Posterior vena cava (tissue), 2 donors: ENCODE measurements at places on chromosomes 7 and 10. TPM values are rescaled to one million over a fixed set of nuclear protein-coding genes. Genes with fewer than 3 reads are reported as not detected.

- no peak for DNase-seq
Measured at GRCh38 chr10:62046522-62047227, 145.2 kb downstream of the ARID5B start.

- peak; percentile 90 for DNase-seq
Measured at GRCh38 chr10:47025540-47026300, 114.5 kb downstream of the PTPN20 start.

DNA sequence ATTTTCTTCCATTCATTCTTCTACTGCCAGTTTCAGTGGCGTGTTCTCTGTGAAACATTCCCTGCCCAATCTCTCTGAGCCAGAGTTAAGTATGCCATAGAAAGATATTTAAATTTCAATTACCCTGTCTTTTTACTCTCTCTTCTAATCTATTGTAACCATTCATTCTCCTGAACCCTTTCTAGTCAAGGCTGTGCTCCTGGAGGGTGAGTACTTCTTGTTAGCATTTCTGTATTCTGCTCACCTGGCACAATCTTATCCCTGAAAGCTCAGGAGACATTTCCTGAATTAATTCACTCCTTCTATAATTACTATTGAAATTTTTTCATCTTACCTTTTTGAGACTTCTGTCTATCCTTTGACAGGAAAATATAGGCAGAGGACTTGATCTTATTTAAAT, 271.7 kb downstream of the HGF start:
- no peak for DNase-seq

GRCh38 chr10:31034098-31034909, 2.6 kb upstream of the ZNF438 start:
- DNase-seq: no peak

DNA sequence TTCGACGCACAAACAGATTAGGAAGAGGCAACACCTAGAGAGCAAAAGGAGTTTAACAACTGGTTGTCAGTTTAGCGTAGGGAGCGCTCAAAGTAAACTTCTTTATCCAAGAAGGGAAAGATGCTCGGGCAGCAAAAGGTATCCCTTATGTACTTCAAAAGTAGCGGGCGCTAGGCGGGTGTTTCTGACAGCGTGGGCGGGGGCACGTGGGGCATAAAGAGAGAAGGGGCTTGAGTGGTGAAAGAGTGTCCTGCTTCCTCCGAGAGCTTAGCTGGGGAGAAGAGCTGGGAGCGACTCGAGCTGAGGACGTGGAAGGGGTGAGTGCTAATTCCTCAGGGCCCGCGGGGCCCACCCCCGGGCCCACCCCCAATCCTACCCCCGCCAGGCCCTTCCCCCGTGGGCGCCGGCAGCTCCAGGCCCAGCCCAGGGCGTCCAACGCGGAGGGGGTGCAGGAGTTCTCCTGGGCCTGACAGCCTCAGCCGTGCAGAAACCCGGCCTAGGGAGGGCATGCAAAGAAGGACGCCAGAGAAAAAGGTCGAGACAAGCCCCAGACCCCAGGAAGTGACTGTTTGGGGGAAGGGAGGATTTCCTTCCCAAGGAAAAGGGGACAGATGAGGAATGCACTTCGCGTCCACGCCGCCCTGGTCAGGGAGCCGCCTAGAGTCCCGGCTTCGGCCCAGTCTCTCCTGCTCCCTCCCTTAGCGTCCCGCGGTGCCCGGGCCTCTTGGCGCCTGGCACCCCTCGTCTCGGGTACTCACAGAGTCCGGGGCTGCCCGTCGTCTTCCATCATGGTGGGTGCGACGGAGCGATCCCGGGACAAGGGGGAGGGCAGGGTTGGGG, 868 bp downstream of the TIAL1 start:
- DNase-seq: peak; percentile 89

- no peak for DNase-seq
Measured at GRCh38 chr7:33757563-33758165, 147.7 kb upstream of the BMPER start.

- no peak for DNase-seq
Measured at GRCh38 chr7:134948736-134949135, 37.6 kb upstream of the AGBL3 start.

DNA sequence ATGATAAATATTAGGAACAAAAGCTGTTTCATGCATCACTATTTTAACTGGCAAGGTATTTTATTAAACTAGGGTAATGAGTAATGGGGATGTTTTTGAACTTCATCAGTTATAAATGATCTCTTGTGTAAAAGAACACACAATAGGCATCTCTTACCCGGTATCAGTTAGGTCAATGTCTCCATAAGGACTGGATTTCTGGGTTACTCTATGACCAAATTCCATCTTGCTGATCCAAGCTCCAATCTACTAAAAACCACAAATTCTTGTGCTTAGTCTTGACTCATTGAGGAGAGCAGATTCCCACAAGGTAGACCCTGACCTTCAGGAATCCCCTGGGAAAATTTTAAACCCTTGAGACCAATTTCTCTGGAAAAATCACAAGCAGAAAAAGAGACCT, 1167.7 kb downstream of the XPNPEP1 start:
- no peak for DNase-seq

DNA sequence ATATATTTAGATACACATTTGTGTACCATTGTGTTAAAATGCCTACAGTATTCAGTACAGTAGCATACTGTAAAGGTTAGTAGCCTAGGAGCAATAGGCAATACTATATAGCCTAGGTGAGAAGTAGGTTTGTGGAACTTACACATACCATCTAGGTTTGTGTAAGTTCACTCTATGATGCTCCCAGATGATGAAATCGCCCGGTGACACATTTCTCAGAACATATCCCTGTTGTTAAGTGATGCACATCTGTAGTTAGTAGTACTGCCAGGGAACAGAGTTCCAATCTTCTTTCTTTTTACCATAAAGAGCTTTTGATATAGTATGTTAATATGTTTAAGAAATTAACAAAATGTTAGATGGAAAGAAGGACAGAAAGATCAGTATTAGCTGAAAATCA, 138.2 kb downstream of the SNX13 start:
- no peak for DNase-seq

- no peak for DNase-seq
Measured at GRCh38 chr10:24703700-24704099, 20.0 kb downstream of the ARHGAP21 start.

DNA sequence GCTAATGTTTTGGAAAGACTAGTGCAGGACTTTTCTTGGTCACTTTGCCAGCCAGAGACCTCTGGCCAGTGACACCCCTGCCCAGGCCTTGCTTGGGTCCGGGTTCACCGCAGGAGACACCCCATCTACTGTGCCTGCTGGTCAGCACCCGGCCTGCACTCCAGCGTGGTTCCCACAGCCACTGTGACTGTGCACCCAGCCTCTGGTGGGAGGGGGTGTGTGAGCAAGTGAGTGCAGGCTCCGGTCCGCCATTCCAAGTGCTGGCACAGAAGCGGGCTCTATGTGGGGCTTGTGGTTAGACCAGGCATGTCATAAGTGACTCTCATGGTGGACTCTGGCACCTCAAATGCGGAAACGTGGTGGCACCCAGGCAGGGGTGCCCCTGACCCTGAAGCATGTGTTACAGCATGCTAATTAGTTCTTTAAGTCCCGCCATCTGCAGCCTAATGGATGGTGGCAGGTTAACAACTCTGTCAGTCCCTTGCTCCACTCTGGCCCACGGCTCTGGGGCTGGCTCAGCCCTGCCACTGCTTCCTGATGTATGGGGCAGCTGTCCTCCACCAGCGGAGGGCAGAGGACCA, 311.9 kb upstream of the HGF start:
- no peak for DNase-seq

The ANKRD2 gene
- 0.67 TPM for total RNA-seq

The SORBS1 gene
- total RNA-seq: 1,390 TPM

The GIMAP8 gene
- total RNA-seq: 12.9 TPM

The GJD4 gene
- not detected for total RNA-seq
